ENCODE measurements at places on chromosomes 4 and X.
A peak's percentile ranks its signal among the peaks of the same experiment; 100 is the strongest.

DNA sequence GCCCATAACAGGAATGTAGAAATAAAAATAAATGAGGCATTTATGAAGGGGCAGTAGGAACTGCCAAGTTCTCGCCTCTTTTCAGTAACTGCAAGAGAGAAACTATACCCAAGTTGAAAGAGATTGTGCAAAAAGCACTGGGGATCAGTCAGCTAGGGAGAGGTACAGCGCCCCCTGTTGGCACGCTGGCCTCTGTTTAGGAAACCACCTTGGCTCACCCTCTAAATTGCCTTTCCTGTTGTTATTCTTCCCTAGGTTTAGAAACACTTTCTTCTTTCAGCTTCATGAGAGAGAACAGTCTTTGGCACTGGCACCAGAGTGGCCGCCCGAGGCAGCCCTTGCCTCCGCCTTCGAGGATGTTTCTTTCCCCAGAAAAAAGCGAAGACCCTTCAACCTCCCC, 348.5 kb downstream of the MID1IP1 start:
- no peaks in the 10 kb centered on the region for H3K36me3 ChIP-seq
- peak; percentile 49 for DNase-seq
- H3K27ac ChIP-seq = no peak overlapping the region
- no peak overlapping the region for H3K4me3 ChIP-seq

DNA sequence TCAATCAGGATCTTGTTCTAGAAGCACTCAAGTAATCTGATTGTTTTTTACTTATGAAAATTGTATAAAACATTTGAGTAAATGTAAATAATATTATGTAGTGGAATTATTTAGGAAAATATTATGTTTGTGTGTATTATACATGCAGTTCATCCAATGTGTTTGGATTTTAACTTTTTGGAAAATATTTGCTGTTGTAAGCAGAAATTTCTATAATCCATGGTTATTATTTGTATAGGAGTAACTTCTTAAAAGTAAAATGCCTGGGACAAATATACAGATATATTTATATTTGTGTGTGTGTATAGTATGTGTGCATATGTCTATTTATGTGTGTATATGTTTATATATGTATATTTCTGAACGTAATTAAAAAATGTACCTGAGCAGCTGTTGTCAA, 1394.6 kb upstream of the AGA start:
- H3K27ac ChIP-seq = no peak overlapping the region
- no peaks in the 10 kb centered on the region for H3K4me1 ChIP-seq
- H3K36me3 ChIP-seq = no peaks in the 10 kb centered on the region
- H3K4me3 ChIP-seq = no peak overlapping the region

DNA sequence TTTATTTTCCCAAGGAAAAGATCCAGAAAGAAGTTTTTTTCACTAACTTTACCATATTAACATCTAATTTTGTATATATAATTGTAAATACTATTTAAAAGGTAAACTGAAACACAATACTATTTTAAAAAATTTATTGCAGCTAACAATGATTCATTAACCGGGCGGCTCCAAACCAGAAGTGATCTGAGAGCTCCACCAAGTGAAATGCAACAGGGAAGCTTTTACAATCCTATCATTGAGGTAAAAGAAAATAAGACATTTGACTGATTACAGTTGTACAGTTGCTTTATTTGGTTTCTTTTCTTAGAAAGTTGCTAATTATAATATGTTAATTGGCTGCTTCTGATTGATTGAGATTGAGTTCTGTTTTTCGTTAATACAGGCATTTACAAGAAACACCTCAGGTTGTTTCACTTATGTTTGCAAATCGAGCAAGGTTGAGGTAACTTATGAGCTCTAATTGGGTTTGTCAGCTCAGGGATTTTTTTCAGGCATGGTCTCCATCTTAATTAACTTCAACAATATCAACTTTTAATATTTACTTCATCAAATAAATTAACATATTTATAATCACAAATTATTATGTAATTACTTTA, 220.2 kb upstream of the UGT8 start:
- no peaks in the 10 kb centered on the region for H3K4me1 ChIP-seq
- H3K4me3 ChIP-seq = no peak overlapping the region
- H3K27ac ChIP-seq = no peak overlapping the region
- DNase-seq = no peak

DNA sequence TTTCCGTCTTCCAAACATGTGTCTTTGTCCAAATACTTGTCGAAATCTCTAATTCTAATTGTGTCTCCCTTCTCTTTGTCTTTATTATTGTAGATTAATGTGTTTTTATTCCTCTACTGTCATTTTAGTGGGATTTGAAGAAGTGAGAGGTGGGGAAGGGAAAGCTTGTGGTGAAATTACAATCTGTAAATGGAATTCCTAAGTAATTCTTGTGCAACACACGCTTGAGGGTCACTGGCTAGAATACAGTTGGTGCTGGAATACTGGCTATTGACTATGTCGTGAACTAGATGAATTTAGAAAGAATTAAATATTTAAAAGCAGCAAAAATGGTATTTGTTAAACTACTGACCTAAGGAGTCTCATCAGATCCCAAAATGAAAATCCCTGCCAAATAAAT, 10.7 kb upstream of the FNIP2 start:
- no peak overlapping the region for H3K27ac ChIP-seq
- H3K4me3 ChIP-seq = no peak overlapping the region
- no peak for DNase-seq
- no peaks in the 10 kb centered on the region for H3K4me1 ChIP-seq
- H3K36me3 ChIP-seq = no peaks in the 10 kb centered on the region

- peak overlapping the region; percentile 50 for H3K4me3 ChIP-seq
- H3K36me3 ChIP-seq = no peaks in the 10 kb centered on the region
- peaks cover 28% of the 10 kb centered on the region for H3K4me1 ChIP-seq
- H3K27me3 ChIP-seq = no peaks in the 10 kb centered on the region
Measured at GRCh38 chr4:6907658-6908191, 1.9 kb upstream of the TBC1D14 start.

- H3K4me3 ChIP-seq = no peak overlapping the region
- H3K27ac ChIP-seq = no peak overlapping the region
- H3K36me3 ChIP-seq = no peaks in the 10 kb centered on the region
- no peak for DNase-seq
- peaks cover 4% of the 10 kb centered on the region for H3K27me3 ChIP-seq
- peaks cover 4% of the 10 kb centered on the region for H3K4me1 ChIP-seq
Measured at GRCh38 chr4:18695733-18696527, 674.4 kb upstream of the LCORL start.

DNA sequence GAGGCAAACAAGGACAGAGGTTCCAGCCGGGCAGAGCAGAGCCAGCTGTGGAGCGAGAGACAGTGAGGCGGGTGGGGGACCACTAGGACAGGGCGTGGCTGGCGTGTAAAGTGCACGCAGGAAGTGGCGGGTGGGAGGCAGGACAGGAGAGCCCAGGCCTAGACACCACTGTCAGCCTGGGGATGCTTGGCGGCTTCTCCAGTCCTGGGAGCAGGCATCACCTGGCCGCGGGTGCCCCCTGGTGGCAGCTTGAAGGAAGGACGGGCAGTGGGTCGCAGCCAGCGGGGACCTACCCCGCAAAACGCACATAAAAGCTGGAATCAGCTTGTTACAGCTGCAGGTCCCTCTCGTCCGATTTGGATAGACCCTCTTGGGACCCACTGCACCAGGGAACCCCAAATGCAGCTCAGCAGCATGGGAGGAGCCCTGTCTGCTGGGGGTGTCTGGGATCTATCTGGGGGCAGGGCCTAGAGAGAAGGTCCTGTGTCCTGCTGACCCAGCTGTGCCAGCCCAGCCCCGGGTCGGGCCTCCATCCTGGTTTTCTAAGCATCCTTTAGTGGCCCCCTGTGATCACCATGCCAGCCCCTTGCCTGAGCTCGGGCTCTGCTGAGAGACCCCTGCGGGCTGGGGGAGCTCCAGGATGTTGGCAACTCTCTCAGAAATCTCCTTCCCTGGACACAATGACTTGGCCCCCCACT, 57.7 kb downstream of the WFS1 start:
- peaks cover 2% of the 10 kb centered on the region for H3K36me3 ChIP-seq
- H3K27me3 ChIP-seq = peaks cover 13% of the 10 kb centered on the region
- H3K27ac ChIP-seq = no peak overlapping the region
- DNase-seq = peak; percentile 77
- no peaks in the 10 kb centered on the region for H3K4me1 ChIP-seq
- H3K4me3 ChIP-seq = no peak overlapping the region

DNA sequence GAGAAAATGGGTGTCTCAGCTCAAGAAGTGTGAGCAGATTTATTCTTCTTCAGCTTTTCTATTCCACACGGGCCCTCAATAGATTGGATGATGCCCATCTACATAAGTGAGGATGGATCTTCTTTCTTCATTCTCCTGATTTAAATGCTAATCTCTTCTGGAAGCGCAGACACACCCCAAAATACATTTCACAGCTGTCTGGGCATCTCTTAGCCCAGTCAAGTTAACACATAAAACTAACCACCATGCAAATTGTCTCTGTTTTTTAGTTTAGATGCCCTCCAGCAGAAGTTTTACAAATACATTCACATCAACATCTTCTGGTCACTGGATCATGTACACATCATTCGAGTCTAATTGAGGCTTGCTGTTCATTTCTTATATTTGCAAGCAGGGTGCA, 249.0 kb upstream of the VCX3A start:
- no peak overlapping the region for H3K27ac ChIP-seq
- no peaks in the 10 kb centered on the region for H3K27me3 ChIP-seq
- no peaks in the 10 kb centered on the region for H3K36me3 ChIP-seq
- no peak overlapping the region for H3K4me3 ChIP-seq
- DNase-seq = no peak
- H3K4me1 ChIP-seq = no peaks in the 10 kb centered on the region

DNA sequence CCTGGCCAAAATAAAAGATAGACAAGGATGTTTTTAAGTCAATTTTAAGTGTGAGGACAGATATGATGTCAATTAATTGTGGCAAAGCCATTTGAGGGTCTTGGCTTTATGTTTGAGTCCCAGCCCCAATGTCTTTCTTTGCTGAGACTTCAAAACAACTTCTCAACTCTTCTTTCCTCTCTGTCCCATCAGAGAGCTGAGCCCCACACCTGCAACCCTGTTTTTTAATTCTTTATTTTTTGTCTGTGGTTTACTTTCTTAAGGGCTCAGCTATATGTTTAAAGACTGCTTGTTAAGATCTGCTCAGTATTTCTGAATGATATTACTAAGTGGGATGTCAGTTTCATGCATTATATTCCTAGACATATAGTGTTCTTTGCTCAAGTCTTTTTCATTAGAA, 164.3 kb downstream of the HS3ST1 start:
- H3K4me1 ChIP-seq = peaks cover 2% of the 10 kb centered on the region
- no peaks in the 10 kb centered on the region for H3K27me3 ChIP-seq
- no peak overlapping the region for H3K27ac ChIP-seq
- peaks cover 6% of the 10 kb centered on the region for H3K36me3 ChIP-seq

DNA sequence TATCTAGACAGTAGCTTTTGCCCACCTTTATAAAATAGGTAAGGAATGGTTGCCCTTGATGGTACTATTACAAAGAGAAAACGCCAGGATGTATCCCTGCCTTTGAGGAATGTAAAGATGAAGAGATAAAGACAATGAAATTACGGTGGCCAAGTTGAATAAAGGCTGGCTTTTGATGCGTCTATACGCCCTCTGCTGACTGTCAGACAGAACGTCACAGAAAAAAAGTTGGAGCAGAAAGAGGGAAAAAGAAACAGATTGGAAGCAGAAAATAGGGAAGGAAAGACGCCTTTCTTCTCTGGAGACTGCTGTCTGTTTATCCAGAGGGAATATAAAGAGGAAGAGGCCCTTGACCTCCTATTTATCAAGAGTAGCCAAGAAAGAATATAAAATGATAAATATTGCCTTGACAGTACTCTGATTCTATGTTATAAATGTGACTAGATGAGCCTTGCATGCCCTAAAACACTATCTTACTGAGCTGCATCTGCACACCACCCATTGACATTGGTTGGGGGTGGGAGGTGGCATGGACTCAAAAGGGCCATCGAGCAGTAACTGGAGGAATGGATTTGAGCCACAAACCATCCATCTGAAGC, 30.6 kb downstream of the PCDH19 start:
- no peaks in the 10 kb centered on the region for H3K36me3 ChIP-seq
- no peak overlapping the region for H3K27ac ChIP-seq
- no peak for DNase-seq
- peaks cover 4% of the 10 kb centered on the region for H3K4me1 ChIP-seq

DNA sequence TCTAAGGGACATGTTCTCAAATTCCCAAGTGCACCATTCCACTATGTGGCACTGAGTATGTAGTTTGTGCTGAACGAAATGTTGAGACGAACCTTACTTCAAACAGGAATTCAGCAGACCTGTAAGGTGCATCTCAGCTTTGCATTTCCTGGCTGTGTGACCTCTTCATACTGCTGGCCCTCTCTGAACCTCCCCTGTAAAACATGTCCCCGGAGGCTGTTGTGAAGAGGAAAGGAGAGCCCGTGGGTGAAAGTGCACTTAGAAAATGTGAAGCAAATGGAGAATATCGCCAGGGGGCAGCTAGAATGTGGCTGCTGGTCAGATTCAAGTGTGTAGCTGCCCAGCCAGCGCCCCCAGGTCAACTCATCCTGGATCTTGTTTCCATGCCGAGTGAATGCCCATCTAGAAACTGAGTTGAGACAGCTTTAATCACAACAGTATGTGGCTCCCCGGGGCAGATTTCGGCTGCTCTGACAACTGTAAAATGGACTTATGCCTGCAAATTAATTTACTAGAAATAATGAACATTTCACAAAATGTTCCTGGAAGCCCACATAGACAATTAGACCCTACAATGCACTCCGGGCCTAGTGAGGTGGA, 263.3 kb downstream of the EVC2 start:
- DNase-seq = no peak
- H3K27ac ChIP-seq = no peak overlapping the region
- H3K4me3 ChIP-seq = no peak overlapping the region
- no peaks in the 10 kb centered on the region for H3K4me1 ChIP-seq
- no peaks in the 10 kb centered on the region for H3K36me3 ChIP-seq
